ENCODE measurements at places on chromosomes 6 and 20.

DNA sequence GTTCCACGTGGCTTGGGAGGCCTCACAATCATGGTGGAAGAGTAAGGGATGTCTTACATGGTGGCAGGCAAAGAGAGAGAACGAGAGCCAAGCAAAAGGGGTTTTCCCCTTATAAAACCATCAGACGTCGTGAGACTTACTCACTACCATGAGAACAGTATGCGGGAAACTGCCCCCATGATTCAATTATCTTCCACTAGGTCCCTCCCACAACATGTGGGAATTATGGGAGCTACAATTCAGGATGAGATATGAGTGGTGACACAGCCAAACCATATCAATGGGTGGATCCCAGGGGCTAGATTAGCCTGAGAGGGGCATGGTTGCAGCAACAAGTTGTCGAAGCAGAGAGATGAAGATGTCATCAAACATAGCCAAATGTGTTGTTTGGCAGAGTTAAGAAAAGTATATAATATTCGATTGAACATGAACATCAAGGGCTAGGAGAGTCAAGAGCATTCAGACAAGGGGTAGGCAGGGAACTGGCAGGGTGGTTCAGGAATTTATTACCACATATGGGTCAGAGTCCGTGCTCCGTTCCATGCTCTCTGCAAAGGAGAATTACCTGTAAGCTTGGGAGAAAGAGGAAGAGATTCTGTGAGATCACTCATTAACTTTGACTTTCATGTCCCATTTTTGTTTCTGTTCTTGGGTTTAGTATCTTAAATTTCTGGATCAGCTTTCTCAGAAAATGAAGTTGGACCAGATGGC lies 98.8 kb downstream of the CCDC170 start:
- no peak for DNase-seq

DNA sequence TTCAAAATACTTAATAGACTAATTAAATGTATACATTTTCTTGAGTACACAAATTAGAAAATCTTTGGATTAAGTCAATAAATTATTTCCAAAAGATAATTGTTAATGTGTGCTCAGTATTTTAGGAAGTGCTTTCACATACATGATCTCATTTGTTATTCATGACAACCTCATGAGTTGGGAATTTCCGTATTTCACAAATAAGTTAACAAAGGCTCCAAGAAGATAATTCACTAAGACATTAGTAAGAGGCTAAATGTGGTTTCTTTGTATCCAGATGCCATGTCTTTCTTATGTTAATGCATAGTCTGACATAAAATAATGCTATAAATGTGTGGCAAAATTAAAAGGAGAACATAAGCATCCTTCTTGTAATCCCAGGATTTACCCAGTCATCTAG lies 79.5 kb upstream of the TCF21 start:
- no peak for DNase-seq

DNA sequence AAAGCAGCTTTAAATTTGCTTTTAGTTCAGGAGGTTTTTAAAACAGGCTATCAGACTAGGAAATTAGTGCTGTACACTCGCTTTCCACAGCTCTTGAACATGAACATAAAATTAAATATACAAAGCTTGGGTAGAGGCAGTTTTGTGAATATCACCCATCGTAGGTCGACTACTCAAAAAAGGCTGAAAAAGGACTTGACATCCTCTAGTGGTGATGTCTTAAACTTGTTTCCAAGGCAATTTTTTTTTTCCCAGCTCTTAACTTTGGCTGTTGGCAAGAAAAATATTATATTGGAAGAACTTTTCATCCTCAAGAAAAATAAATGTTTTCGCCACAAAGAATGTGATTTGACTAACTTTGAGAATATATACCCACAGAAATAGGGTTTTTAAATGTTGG lies 2.9 kb downstream of the MAP7 start:
- DNase-seq, result no peak

DNA sequence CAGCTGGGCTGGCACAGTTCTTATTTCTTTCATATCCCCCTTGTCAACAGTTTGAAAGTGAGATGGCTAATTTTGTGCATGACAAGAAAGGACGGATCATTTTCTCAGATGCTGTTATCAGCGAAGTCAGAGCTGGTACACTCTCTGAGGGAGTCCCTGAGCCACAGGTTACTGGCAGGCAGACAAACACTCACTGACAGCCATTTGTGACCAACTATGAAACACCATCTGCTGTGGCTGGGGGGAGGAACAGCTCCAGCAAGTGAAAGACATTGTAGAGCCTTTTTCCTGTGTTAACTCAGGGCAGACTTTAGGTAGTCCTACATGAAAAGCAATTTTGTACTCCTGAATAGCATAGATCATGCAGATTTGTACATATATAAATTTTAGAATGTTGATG lies 22.2 kb downstream of the OLIG3 start:
- DNase-seq, result no peak

DNA sequence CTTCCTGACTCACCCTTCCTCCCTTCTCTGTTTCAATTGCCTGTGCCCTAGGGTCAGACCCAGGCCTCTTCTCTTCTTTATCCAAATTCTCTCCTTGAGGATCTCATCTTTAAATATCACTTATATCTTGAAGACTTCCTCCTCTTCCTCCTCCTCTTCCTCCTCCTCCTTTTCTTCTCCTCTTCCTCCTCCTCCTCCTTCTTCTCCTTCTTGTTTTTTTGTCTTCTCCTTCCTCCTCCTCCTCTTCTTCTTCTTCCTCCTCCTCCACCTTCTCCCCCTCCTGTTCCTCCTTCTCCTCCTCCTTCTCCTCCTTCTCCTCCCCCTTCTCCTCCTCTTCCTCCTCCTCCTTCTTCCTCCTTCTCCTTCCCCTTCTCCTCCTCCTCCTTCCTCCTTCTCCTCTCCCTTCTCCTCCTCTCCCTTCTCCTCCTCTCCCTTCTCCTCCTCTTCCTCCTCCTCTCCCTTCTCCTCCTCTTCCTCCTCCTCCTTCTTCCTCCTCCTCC lies 127.6 kb upstream of the AKIRIN2 start:
- no peak for DNase-seq

DNA sequence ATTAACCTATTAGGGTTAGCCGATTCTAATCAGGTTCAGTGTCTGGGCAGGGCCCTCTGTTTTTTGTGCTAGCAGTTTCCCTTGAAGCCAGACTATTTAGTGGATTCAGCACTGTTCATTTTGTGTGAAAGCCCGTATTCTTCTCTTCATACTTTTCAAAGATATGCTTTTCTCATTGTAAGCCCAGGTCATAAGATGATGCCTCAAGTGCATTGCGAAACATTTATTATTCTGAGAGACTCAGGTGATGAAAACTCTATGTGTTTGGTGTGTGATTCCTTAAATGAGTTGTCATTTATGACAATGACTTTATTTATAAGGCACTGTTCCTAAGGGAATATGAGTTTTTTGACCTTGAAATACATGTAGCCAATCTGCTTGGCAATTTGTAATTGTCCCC lies 851.0 kb upstream of the FLRT3 start:
- no peak for DNase-seq

DNA sequence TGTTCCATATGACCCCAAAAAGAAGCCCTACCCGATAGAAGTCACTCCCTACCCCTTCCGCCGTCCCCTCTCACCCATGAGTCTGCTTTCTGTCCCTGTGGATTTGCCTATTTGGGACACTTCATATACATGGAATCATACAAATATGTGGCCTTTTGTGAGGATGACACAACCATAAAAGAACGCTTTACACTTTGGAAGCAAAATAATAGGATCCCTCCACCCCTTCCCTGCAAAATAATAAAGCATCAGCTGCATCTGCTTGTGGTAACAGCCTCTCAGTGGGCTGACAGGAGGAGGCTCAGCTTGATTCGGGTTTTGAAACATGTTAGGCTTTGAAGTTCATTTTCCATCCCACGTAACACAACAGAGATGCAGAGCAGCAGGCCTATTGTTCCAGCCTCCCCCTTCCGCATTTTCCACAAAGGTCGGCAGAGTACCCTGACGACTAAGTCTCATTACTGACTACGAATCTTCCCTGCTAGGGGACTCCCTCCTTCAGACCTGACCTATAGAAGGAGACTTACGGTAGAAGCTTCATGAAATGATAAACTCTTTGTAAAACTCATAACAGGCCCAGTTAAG lies 99.1 kb downstream of the ALDH8A1 start:
- DNase-seq, result no peak

DNA sequence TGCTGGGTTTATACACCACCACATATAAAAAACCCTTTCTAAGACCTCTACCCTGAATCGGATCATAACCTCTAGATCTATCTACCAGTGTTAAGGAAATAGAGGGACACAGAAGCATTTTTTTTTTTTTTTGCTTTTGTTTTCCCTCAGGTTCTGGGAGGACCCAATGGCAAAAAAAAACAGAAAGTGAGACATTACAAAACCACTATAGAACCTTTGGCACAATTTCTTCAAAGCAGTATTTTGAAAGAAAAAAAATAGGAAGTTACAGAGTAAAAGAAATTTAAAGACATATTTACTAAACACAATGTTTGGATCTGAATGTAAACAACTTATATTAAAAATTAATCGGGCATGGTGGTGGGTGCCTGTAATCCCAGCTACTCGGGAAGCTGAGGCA lies 1258.7 kb upstream of the GJE1 start:
- no peak for DNase-seq

DNA sequence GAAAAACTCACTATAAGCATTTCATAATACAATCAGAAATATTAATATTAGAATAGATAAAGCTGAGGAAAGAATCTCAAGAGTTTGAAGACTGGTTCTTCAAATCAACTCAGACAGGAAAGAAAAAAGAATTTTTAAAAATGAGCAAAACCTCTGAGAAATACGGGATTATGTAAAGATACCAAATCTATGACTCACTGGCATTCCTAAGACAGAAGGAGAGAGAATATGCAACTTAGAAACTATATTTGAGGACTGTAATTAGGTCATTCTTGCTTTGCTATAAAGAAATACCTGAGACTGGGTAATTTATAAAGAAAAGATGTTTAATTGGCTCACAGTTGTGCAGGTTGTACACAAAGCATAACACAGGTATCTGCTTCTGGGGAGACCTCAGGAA lies 665.1 kb downstream of the RNF144B start:
- no peak for DNase-seq

DNA sequence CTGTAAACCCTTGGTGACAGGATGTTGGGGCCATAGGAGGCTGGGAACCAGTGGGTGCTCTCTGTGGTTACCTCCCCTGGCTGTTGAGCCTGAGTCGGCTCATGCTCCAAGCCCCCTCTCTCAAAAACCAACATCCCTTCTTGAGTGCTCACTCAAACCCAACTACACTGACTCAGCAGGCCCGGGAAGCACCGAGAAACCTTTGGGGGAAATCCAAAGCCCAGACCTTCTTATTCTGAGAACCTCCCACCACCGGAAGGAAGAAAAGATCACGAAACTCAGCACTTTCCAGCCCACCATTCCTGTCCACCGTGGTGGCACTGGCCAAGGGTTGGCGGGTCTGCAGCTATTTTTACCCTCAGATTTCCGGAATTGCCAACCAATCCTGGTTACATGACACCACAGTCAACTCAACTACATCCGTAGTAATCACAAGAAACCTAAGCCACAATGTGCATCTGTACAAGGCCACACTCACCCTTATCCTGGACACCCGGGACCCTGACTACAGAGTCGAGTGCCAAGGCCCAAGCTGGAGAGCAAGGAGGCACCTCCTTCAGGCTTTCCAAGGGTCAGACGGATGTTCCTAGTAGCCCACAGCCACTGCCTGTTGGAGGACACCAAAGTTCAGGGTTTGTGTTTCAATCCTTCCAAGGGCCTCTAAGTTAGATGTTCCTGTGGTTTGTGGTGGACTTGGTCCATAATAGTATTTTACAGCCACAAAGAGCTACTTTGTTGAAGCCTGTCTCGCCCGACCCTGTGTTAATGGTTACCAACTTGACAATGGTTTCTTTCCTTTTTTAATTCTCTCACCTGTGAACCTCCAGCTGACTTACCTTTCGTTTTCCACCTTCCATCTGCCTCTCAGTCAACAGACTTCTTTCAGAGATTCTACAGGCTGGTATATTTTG lies 317.0 kb downstream of the CDC5L start:
- DNase-seq, result no peak

DNA sequence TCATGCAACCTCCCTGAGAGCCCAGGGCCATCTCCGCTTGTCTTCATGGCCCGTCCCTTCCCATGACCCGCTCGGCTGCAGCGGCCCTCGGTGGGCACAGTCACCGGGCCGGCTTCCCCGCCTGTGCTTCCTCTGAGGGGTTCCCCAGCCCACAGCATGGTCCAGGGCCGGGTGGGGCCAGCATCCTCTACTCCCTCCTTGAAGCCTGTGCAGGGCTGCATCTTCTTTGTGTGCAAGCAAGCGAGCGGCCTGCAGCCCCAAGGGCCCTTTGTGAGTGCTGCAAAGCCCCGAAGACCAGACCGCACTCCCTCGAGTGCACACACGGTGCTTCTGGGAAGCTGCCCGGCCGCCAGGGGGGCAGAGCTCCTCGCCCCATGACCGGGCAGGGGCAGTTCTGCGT lies 265.8 kb downstream of the TAF4 start:
- no peak for DNase-seq

DNA sequence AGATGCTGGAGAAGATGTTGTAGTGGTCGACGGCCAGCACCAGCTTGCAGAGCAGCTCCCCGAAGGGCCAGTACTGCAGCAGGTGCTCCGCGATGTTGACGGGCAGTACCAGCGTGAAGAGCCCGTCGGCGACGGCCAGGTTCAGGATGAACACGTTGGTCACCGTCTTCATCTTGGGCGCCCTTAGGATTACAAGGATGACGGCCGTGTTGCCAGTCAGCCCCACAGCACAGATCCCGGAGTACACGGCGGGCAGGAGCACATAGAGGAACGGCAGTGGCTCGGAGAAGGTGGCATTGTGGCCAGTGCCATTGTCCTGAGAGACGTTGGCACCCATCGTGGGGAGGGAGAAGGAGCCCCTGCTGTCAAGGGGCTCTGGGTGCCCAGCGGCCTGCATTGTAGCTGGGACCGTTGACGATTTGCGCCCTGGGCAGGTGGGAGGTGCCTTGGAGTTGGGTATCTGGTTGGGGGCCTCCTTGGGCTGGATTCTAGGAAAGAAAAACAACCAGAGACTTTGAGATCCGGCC lies 867 bp downstream of the NPBWR2 start:
- no peak for DNase-seq

DNA sequence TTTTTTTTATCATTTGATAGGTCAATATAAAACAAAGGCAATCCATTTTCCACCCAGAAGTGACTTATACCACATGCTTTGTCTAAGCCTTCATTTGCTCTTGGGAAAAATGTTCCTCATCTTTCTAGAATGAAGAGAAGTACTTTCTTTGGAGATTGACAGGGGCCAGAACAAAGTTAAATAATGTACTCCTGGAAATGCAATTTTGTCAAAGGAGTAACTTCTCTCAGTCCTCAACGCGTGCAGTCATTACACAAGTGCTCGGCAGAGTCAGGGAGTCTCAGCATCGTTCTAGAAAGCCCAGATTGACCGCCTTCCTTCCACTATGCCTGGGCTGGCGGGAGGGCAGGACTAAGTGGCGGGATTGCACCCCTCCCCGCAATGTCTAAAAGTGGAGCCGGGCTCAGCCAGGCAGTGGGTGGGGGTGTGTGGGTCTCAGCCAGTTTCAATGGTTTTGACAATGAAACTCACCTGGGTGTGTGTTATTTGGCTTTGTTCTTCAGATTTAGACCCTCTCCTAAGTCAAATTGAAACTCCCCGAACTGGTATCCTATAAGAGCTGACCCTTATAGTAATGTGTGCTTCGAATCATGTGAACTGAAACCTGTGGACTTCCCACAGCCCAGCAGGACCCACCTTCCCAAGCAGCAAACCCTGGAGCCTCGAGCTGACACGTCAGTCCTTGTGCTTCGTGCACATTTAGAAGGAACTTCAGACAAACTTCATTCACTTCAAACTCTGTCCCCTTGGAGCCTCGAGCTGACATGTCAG lies 63.2 kb upstream of the DUSP22 start:
- no peak for DNase-seq

Data from NCI-H510A (cell line).